ENCODE measurements at places on chromosomes 7 and 10. TPM values are rescaled to one million over a fixed set of nuclear protein-coding genes. Genes with fewer than 3 reads are reported as not detected.
A peak's percentile ranks its signal among the peaks of the same experiment; 100 is the strongest.

The CHAT gene
- total RNA-seq: not detected

The MALSU1 gene
- total RNA-seq: 60.0 TPM

The MMP21 gene
- total RNA-seq: not detected

The ATG9B gene
- 0.32 TPM for total RNA-seq

The SPDYE1 gene
- total RNA-seq: not detected

The TRIL gene
- under 0.01 TPM for total RNA-seq

- DNase-seq: no peak
Observed at GRCh38 chr7:17300012-17300411, 1.6 kb downstream of the AHR start.

DNA sequence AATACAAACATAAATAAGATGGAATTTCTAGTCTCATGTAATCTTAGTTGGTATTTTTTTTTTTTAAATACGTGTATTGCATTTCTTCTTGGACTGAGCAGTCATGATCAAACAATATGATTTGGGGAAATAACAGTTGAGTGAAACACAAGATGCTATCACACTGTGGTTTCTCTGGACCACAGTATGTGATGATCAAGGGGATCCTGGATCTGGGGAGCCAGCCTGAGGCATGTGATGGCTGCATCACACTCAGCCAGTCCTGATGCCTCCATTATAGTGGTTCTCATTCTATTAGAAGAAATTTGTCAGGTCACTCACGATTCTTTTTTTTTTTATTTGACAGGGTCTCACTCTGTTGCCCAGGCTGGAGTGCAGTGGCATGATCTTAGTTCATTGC lies 495.9 kb upstream of the POT1 start:
- no peak for DNase-seq

- no peak for DNase-seq
Observed at GRCh38 chr7:2024567-2024918, 208.2 kb downstream of the MAD1L1 start.

- peak; percentile 86 for DNase-seq
Observed at GRCh38 chr10:29522061-29522855, 112.5 kb downstream of the SVIL start.

GRCh38 chr10:69646185-69647060 lies 16.4 kb downstream of the FAM241B start:
- no peak for DNase-seq

DNA sequence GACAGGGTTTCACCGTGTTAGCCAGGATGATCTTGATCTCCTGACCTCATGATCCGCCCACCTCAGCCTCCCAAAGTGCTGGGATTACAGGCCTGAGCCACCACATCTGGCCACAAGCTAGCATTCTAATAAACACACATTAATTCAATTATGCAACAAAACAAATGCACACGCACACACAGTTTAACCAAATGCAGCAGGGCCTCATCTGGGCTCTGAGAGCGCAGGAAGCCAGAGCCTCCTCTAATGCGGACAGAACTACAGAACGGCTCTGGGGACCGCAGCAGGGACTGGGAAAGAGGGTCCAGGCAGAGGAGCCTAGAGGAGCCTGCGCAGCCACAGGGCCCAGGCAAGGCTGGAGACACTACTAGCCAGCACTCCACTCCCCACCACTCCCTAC lies 3.8 kb downstream of the MAD1L1 start:
- no peak for DNase-seq

- no peak for DNase-seq
Observed at GRCh38 chr10:88428976-88429375, 154.1 kb downstream of the RNLS start.

GRCh38 chr10:75050149-75050919 lies 61.1 kb upstream of the SAMD8 start:
- DNase-seq: no peak

DNA sequence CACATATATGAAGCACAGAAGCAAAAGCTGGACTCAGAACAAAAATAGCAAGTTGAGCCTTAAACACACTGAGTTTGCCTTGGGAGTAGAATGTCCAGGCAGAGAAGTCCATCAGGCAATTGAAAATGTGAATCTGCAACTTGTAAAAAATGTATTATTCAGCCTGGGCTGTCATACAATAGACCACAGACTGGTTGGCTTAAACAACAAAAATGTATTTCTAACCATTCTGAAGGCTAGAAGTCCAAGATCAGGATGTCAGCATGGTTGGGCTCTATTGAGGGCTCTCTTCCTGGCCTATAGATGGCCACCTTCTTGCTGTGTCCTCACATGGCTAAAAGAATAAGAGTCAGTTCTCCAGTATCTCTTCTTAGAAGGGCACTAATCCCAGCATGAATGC lies 76.5 kb upstream of the CAPZA2 start:
- no peak for DNase-seq

DNA sequence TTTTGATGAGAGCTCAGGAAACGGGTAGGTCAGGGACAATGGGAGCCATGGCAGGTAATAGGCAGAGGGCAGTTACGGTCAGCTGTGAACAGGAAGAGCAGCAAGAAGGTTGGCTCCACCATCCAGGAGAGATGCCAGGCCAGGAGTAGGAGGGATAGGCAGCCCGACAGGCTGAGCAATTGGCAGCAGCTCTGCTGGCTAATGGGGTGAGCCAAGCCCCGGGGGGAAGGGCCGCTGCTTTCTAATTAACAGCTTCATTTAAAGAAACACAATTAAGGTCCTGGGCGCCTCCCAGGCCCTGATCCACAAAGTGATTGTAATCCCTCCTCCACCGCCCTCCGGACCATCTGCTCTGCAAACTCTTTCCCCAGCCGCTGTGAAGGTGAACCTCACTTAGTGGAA lies 23.7 kb downstream of the SH2B2 start:
- no peak for DNase-seq

DNA sequence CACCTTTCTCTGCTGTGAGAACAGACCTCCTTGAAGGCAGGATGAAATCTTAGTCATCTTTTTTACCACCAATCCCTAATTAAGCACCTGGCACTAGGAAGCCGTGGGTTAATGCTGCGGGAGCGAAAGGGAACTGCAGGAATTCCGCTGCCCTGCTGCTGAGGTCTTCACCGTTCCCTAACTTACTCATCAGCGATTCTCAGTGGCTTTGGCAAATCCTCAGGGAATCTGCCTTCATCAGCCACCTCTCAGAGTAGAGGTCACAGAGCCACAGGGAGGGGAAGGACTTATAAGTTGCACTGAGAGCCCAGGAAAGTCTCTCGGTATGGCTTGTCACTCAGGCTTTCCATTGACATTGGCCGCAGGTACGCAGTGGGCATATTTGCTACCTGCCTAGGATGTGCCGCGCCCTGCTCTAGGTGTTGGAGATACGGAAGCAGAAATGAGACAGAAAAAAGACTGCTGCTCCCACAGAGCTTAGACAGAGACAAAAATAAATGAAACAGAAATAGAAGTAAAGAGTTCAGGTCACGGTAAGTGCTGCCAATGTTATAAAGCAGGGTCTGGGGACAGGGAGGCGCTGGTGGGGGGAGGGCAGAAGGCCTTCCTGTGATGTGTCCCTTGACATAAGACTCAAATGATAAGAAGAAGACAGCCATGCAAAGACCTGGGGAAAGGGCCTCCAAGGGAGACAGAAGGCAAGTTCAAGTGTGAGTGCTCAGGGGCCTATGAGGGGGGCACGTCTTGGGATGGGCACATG lies 72.6 kb upstream of the OPALIN start:
- DNase-seq: no peak

DNA sequence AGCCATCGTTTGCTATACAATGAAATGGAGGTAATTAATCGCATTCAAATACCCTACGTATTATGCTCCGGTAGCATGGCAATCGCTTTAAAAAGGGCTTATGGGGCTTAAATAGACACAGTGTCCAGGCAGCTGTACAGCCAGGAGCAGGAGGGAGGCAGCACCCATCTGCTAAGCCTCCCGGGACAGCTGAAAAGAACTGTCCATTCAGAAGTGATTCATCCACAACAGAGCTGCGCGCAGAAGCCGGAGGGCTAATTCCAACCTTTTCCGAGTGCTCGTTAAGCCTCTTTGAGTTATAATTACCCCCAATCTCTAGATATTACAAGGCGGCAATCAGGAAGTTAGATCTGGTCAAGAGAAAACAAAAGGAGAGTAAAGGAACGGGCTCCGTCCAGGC lies 58.3 kb downstream of the DPYSL4 start:
- no peak for DNase-seq

- peak; percentile 35 for DNase-seq
Observed at GRCh38 chr7:50142425-50143017, 49.5 kb upstream of the ZPBP start.

DNA sequence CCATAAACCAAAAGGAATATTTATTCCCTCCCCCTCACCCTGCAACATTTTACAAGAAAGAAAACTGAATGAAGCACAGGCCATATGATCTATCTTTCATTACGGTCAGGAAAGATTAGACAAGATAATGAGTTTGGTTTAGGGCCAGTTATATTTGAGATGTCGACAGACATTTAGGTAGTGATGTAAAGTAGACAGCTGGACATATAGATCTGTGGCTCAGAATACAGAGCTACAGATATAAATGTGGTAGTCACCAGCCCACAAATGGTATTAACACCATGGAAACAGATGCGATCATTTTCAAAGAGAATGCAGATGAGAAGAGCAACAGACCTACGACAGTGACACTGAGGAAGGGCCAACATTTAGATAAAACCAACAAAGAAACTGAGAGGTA lies 142.5 kb downstream of the SRPK2 start:
- DNase-seq: no peak

Measured in fibroblast of villous mesenchyme (primary cell).